SK-MEL-5 (cell line): ENCODE measurements at places on chromosomes 6 and 20. TPM values are rescaled to one million over a fixed set of nuclear protein-coding genes. Genes with fewer than 3 reads are reported as not detected.
A peak's percentile ranks its signal among the peaks of the same experiment; 100 is the strongest.

DNA sequence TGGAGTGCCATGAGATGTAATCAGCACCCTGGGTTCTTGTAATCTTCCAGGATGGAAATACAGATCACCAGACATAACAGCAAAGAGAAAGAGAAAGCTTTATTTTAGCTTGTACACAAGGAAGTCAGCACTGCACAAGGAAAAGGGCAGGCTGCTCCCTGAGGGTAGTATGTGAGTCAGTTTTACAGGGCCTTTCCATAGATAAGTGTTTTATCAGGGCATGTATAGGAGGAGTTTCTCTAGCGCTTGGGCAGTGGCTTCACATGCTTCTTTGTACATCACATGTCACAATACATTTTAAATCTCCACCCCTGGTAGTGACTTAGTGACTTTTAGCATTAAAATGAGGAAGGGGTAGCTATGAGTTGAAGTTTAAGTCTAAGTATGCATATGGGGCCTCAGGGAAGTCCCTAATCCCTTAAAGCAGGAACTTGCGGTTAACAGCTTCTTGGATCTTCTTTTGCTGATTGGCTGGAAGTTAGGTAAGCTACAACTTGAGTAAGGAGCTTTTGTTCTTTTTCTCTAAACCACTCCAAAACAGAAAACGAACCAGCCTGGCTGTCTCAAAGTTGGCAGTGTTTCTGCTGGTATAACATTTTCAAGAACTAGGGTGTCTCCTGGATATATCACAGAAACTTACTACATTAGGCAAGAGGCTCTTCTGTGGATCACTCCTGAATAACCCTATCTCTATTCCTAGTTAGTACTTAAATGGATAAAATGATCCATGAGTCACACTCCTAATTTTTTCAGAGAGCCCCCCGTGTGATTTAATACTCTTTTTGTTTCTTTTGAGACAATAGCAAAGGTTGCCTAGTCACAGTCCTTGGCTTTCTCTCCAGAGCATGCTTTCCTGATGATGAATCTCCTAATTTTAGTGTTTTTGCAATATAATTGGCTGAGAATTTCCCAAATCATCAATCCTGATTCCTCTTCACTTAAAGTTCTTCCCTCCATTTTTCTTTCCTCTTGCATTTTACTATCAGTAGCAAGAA is 60.2 kb downstream of the MRAP2 start:
- DNase-seq, result peak; percentile 24

GRCh38 chr6:45882671-45883070 is 133.0 kb downstream of the CLIC5 start:
- DNase-seq, result no peak

GRCh38 chr20:50578061-50578777 is 68.0 kb downstream of the PTPN1 start:
- DNase-seq, result no peak

DNA sequence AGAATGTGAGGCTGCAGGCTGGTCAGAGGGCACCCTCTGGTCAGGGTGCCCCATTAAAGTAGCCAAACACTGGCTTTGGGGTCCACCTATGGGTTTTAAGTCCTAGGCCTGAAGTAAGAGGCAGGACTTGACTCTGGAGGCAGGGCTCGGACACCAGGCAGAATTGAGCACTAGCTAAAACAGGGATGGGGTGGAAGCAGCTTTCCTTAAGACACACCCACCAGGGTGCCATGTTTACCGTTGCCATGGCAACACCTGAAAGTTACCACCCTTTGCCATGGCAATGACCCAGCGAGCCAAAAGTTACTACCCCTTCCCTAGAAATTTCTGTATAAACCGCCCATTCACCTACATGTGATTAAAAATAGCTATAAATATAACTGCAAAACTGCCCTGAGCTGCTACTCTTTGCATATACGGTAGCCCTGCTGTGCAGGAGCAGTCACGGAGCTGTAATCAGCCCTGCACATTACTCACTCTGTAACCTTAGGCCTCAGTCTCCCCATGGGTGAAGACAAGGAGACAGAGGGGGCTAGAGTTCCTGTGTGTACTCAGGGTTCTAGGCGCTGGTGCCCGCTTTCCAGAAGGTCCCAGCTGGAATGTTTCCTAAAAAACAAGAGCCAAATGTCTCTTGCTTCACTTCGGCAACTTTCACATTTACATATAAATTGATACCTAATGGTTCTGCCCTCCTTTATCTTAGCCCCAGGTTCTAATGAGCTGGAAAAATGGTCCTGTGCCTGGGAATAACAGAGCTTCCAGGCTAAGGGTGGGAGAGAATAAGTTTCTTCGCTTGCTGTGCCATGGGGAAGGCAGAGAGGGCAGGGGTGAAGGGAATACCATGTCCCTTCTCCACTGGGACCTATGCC is 27.2 kb upstream of the SRSF6 start:
- DNase-seq, result no peak

The MYL9 gene
- total RNA-seq, result not detected in 2 replicates

The SLC22A2 gene
- not detected in 2 replicates for total RNA-seq

The PERP gene
- 33.1 and 38.0 TPM in 2 replicates for total RNA-seq

The ZC3H12D gene
- 0.13 TPM in 1 of 2 replicates, not detected in the other for total RNA-seq
